Cerebellum (tissue), 4 donors: ENCODE measurements at places on chromosomes 6 and 20.
A peak's percentile ranks its signal among the peaks of the same experiment; 100 is the strongest.

GRCh38 chr6:130724089-130724488 is 103.1 kb upstream of the SMLR1 start:
- no peak for DNase-seq

GRCh38 chr20:12605751-12606150 is 403.0 kb upstream of the SPTLC3 start:
- DNase-seq, result no peak

GRCh38 chr6:122640366-122640765 is 30.2 kb downstream of the PKIB start:
- no peak for DNase-seq

DNA sequence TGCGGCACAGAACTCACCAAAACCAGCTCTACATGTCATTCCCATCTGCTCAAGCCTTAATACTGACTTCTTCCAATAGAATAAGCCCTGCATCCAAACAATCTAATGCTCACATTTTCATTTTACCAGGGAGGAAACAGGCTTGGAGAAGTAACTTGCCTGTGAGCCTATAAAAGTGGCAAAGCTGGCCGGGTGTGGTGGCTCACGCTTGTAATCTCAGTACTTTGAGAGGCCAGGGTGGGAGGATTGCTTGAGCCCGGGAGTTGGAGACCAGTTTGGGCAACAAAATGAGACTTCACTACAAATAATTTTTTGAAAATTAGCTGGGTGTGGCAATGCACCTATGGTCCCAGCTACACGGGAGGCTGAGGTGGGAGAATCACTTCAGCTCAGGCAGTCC is 133.7 kb downstream of the LY86 start:
- no peak for DNase-seq

DNA sequence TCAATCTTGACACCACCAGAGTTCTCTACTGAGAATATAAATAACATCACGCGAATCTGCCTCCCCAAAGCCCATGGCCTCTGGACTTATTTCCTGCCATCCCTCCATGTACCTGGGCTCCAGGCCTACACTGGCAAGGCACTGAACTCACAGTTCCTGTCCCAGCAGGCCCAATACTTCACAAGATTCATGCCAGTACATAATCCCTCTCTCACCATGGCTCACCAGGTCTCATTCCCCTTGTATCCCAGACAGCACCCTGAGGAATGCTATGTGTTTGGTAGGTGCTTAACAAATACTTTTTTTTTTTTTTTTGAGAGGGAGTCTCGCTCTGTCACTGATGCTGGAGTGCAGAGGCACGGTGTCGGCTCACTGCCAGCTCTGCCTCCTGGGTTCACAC is 1.9 kb downstream of the KIF16B start:
- no peak for DNase-seq

- no peak for DNase-seq
Observed at GRCh38 chr6:100161782-100162365, 167.9 kb upstream of the MCHR2 start.

GRCh38 chr6:2529211-2529719 is 221.5 kb downstream of the MYLK4 start:
- DNase-seq, result no peak

- no peak for DNase-seq
Observed at GRCh38 chr20:3976511-3976910, 38.8 kb downstream of the RNF24 start.

GRCh38 chr6:138526822-138527235 is 27.5 kb upstream of the NHSL1 start:
- DNase-seq, result no peak

DNA sequence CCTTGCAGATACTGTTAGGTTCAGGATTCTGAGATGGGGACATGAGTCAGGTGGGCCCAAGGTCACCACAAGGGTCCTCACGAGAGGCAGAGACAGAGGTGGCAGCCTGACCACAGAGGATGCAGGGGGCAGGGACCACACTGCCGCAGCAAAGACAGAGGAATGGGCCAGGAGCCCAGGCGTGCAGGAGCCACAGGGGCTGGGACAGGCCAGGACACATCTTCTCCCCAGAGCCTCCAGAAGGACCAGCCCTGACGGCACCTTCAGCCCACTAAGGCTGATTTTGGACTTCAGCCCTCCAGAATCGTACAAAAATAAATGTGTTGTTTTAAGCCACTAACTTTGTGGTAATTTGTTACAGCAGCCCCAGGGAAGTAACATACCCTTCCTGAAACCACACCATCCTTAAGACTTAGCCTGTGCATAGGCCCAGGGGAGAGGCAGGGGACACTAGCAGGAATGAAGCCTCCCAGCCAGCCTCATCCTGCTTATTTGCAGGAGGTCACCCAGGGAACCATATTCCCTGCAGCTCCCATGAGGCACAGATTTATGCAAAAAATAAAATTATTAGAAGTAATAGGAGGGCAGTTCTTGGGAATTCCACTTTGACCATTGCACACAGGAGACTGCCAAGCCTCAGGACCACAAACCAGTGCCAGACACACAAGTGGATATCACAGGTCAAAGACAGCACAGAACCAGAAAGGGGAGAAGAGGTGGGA is 119.3 kb upstream of the CST7 start:
- DNase-seq, result no peak

- DNase-seq, result no peak
Observed at GRCh38 chr20:58096880-58097423, 131.5 kb downstream of the ANKRD60 start.

DNA sequence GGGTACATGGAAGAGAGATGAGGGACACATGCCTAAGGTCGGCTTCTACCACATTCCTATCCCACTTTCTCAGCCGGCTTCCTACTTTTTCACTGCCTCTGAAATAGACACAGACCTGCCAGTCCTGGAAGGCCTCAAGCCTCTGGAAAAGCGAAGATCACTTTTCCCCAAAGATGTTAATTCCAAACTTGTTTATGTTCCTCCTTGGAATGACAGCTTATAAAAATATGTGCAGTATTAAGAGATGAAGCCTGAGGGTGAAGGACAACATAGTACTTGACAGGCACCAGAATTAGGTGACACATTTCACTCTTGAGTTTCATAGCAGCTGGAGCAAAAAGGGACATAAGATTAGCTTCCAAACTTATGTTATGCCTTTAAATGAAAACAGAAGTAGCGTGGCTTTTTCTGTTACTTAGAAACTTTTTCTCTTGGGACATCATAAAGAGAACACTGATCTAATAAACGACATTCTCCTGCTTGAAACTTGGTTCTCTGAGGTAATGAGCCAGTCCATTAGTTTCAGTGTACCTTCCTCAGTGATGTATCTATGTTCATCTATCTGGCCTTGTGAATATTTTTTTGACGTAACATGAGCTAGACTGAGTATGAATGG is 25.3 kb downstream of the FOXO3 start:
- DNase-seq, result no peak

- no peak for DNase-seq
Observed at GRCh38 chr20:3123542-3123941, 36.1 kb downstream of the FASTKD5 start.

- no peak for DNase-seq
Observed at GRCh38 chr20:36394340-36394965, 88.3 kb downstream of the DLGAP4 start.

GRCh38 chr6:11011787-11012234 is 32.3 kb downstream of the ELOVL2 start:
- no peak for DNase-seq

- no peak for DNase-seq
Observed at GRCh38 chr20:43536817-43537440, 21.9 kb upstream of the SGK2 start.

- no peak for DNase-seq
Observed at GRCh38 chr6:167424060-167424673, 99.3 kb downstream of the TTLL2 start.

DNA sequence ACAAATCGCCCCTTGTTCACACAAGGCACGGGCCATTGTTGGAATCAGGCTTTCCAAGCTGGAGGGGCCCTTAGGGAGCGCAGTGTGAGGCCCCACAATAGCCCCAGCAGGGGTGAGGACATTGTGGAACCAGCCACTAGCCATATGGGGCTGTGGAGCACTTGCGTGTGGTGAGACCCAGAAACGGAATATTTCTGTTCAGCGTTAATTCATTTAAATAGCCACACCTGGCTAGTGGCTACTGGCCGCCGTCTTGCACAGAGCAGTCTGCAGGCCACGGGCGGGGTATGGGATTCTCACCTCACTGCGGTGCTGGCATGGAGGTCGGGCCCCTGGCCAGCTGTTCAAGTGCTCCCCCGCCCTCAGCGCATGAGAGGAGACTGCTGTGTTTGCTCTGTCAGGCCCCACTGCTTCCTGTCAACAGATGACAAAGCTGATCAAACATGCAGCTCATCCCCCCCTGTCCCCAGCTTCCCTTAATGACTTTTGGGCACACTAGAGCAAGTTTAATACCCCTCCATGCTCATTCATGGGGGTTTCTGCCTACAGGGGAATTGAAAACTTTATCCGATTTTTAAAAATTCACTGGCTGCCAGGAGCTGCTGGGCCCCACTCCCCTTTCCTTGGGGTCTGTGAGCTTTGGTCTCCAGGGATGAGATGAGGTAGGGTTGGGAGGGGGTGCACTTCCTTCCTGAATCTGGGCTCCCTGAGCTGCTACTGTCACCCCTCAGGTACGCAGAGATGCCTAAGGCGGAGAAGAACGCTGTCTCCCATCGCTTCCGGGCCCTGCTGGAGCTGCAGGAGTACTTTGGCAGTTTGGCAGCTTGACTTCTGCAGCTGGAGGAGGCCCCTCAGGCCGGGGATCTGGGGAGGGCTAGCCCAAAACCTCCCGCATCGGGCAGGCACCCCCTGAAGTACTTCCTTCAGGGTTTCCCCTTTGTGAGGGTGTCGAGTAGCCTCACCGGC is 13.6 kb downstream of the ITPA start:
- no peak for DNase-seq

DNA sequence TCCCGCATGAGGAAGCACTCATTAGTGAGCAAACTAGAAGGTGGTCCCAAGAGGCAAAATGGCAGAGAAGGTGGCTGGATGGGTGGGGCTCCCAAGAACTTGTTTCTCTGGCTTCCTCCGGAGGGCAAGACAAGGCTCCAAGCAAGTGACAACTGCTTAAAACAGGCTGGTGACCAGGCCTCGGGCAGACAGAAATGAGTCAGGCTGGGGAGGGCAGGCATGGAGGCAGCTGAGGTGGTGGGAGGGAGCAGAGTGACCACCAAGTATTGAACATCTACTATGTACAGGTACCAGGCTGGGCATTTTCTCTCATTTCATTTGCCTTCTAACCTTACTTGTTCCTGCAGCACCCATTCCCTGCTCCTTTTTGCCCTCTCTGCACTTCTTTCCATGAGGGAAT is 33.4 kb downstream of the TNXB start:
- DNase-seq, result no peak

- no peak for DNase-seq
Observed at GRCh38 chr6:5197084-5197483, 63.7 kb downstream of the LYRM4 start.

DNA sequence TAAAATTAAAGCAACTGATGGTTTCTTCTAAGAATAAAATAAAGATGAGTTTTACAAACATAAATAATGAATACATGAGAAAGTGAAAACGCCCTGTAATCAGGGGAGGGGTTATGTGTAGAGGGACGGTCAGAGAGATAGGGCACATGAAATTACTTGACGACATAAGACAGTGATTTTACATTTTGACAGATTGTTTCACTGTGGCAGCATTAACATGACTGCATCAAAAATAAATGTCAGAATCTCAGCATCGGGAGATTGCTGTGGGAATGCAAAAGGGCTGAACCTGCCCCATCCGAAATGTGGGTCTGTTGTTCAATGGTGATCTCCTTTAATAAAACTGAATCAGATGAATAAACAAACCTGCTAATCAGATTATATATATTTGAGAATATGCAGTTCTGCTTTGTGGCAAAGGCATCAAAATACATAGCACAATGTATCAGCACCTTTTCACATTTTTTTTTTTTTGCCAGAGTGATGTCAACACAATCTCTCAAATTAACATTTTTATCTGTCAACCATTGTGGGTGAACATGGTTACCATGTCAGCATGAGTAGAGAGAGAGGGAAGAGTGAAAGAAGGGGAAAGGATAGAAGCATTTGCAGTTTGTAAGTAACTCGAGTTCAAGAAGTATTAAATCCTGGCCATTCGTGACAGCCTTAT is 177.1 kb upstream of the MAN1A1 start:
- DNase-seq, result no peak

DNA sequence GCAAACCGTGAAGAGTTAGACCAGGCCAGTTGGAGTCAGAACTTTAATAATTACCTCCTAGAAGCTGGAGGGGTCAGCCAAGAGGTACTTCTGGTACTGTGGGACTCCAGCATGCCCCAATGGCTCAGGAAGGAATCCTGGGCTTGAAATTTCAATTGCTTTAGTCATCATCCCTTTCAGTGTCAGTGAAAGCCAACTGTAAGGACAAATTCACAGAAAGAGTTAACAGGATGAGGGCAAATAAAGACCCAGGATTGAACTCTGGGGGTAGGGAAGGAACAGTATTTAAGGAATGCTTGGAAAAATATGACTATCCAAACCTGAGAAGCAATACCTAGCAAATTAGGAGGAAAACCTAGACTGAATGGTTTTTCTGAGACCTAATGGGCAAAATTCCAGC is 735.1 kb upstream of the MARCKS start:
- DNase-seq, result no peak

GRCh38 chr6:152100183-152100618 is 292.7 kb downstream of the ESR1 start:
- DNase-seq, result no peak

DNA sequence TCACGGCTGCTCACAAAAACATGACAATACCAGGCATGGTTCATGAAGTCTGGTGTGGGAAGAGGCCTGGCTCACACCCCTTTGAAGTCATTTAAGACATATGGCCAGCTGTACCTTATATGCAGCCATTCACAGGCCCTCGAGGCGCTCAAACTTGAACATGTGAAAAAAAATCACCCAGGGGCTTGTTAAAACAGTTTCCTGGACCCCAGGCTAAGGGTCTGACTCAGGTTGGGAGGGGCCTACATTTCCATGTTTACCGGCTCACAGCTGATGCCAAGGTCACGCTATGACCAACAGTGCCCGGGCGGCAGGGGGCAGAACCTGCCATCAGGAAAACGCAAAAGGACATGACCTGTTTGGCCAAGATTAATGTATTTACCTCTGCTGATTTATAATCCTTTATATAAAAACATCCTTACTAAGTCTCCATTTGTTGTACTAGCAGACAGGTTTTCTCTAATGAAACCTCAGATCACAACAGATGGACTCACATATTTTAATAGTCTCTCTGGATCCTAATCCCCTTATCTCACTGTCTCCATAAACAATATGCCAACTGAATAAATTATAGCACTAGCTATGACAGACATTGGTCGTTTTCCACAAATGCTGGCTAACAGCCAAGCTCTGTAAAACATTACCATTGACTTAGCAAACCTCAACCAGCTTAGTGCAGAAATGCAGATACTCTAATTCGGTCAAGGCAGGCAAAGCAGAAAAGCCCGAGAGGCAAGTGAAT is 19.9 kb downstream of the EZR start:
- peak; percentile 61 for DNase-seq

- DNase-seq, result no peak
Observed at GRCh38 chr6:33622456-33623431, 1.6 kb downstream of the ITPR3 start.

GRCh38 chr6:163585932-163586437 is 171.5 kb downstream of the QKI start:
- DNase-seq, result no peak

DNA sequence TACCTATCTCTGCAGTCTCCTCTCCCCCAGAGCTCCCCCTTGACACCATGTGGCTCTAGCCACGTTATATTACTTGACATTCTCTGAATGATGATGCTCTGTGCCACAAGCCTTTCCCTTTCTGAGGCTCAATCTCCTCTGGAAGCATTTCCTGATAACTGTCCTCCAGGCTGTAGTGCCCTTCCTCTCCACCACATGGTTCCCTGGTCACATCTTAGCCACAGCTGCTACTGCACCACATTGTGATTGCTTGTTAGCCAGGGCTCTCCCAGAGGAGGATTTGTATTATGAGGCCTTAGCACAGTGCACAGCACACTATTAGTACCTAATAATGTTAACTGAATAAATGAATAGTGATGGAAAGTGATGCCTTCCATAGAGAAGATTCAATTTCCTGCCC is 63.9 kb upstream of the RCAN2 start:
- no peak for DNase-seq
